ENCODE measurements at places on chromosomes 12 and 14.

- no peak for DNase-seq
Measured at GRCh38 chr14:63565448-63565847, 22.3 kb upstream of the PPP2R5E start.

- DNase-seq: no peak
Measured at GRCh38 chr12:98719515-98720504, 74.7 kb downstream of the APAF1 start.

GRCh38 chr12:1796515-1797010 lies 23.8 kb upstream of the LRTM2 start:
- peak; percentile 46 for DNase-seq

DNA sequence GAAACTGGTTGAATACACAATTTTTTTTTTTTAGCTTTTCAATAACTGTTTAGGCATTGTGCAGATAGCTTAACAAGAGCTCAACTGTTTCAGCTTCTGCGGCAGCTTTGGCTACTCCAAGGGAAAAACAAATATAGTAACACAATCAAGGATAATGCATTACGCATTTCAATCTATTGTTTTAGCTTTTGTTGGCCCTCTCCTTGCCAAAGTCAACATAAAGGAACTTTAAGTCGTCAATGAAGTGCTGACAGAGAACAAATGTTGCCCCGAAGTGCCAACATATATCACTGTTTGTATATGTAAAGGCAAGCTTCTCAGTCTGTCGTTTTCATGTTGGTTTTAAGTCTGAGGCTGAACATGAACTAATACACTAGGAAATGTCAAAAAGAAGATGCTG lies 1087.4 kb upstream of the FLRT2 start:
- no peak for DNase-seq

- DNase-seq: no peak
Measured at GRCh38 chr12:10562306-10562933, 51.0 kb downstream of the MAGOHB start.

GRCh38 chr14:31717294-31718085 lies 156.3 kb downstream of the NUBPL start:
- no peak for DNase-seq

- no peak for DNase-seq
Measured at GRCh38 chr12:13790317-13790716, 191.1 kb downstream of the GRIN2B start.

DNA sequence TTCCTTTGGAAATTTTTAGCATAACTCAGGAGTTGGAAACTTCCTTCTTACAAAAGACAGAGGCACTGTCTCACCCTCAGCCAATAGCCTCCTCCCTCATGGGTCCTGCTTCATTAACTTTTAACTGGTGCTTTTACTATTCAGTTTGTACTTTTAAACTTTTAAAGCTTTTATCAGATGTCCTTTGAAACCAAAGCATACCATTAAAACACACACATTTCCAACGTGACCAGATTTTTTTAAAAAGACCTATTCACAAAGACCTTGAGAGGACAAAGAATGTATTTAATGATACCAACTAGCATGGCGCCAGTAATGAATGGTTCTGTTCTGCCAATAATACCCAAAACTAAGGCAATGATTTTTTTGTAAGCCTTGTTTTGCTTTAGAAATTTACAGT lies 173.6 kb upstream of the EEA1 start:
- no peak for DNase-seq

DNA sequence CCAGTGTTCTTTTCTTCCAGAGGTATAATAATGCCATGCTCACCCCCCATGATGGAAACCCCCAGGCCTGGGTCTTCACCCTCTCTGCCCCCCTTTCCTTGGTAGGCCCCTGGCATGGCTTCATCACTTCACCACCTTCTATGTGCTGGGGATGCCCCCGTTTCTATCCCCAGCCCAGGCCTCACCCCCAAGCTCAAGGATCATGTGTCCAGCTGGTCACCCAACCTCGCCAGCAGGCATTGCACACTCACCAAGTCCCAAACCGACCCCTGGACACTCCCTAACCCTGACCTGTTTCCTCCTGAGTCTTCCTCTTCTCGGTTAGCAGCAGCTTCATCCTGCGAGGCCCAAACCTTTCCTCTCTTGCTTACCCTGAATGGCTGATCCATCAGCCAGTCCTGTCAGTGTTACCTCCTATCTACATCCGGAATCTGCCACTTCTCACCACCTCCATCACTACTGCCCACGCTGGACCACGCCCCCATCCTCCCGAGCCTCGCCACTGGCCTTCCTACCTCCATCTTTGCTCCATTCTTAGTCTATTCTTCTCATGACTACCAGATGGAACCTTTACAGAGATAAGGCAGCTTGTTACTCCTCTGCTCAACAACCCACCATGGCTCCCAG lies 69.0 kb downstream of the MVK start:
- DNase-seq: no peak

GRCh38 chr12:18651525-18651924 lies 86.3 kb downstream of the PLCZ1 start:
- no peak for DNase-seq

DNA sequence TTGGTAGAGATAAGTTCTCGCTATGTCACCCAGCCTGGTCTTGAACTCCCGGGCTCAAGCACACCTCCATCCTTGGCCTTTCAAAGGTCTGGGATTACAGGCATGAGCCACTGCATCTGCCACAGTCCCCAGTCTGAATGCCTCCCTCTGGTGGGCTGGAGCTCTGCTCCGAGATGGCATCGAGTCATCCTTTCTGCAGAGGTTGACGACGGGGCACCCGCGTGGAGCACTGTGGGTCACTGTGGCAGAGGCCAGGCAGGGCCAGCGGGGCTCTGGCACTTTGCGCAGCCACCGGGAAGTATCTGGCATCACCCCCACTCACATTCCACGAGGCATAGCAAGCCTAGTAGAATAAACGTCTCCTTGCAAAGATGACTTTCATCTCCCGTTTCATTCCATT lies 163.3 kb upstream of the DIO3 start:
- no peak for DNase-seq

DNA sequence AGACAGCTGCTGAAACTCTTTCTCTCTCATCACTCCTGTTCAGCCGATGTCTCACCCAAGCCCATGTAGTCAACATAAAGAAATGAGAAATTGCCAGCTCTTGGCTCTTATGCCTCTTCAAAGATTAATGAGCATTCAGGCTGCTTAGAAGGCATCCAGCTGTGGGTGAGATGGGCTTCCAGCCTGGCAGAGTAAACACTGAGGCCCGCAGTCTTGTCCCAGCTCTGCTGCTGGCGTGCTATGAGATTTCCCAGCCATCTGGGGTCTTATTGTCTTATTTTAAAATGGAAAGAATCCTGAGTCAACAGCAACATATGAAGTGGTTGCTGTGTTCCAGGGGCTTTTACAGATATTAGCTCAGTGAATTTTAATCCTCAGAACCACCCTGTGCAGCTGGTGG lies 12.6 kb downstream of the RXYLT1 start:
- no peak for DNase-seq

GRCh38 chr12:107326237-107326636 lies 232.9 kb upstream of the CRY1 start:
- DNase-seq: no peak

DNA sequence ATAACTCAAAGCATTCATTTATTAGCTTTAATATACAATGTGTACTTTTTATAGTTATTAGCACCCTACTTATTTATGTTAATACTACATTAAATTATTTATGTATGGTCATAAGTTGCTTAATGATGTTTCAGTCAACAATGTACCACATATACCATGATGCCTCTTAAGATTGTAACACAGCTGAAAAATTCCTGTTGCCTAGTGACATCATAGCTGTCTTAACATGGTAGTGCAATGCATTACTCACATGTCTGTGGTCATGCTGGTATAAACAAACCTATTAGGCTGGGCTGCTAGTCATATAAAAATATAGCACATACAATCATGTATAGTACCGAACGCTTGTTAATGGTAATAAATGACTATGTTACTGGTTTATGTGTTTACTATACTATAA lies 120.4 kb downstream of the ANO6 start:
- DNase-seq: no peak

GRCh38 chr14:64681796-64682710 lies 22.2 kb upstream of the PLEKHG3 start:
- DNase-seq: no peak

GRCh38 chr12:131115766-131116467 lies 162.2 kb downstream of the ADGRD1 start:
- no peak for DNase-seq

- DNase-seq: no peak
Measured at GRCh38 chr12:17358835-17359234, 731.2 kb downstream of the RERGL start.

DNA sequence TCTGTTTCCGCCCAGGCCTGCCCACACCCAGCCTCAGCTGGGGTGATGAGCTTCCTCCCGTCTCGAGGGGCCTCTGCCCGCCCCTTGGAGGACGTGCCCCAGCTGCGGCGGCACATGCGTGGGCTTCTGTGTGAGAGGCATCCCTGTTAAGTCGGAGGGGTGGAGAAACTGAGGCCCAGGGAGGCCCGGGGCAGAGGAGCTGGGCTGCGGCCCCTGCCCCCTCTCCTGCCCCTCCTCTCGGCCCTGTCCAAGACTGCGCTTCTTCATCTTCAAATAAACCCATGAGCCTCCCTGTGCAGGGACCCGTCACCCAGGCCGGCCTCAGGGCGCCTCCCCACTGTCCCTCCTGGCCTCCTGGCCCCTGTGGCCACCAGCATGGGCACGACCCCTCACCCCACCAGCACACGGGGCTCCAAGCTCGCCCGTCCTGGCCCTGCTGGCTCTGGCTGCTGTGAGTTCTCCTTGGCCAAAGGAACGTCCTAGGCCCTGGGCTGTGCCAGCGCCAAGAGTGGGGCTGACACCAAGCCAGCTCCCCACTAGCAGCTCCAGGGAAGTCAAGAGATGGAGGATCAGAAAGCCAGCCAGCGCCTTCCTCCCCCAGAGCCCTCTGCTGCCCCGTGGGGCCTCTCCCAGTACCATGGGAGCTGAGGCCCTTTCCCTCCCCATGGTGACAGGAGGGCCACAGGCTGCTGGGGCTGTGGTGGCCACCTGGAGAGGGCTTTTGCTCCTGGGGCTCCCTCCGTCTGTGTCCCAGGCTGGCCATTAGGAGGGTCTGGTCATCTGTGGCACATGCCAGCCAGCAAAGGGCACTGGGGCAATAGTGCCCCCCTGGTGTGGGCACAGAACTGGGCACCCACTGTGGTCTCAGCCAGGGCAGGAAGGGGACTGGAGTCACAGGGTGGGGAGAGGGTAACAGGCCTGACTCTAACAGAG lies 180.4 kb downstream of the KIF26A start:
- DNase-seq: no peak

- DNase-seq: no peak
Measured at GRCh38 chr12:54368025-54368708, 3.9 kb upstream of the GPR84 start.

DNA sequence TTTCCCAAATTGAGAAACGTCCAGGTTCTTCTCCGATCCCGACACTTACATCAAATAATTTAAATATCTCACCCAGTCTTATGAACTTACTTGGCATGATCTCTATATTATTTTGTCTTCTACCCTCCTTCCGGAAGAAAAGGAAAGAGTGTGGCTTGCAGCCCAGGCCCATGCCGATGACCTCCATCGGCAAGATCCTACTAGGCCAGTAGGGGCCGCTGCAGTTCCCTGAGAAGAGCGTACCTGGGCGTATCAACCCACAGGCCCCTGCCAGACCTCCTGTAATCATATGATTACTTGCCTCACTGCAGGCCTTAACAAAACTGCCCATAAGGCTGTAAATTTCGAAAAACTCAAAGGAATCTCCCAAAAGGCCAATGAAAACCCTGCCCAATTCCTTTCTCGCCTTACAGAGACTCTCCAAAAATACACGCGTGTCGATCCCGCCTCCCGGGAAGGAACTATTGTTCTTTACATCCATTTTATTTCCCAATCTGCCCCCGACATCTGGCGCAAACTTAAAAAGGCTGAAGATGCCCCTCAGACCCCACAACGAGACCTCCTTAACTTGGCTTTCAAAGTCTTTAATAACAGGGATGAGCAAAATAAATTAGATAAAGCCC lies 69.6 kb downstream of the MOK start:
- peak; percentile 59 for DNase-seq

GRCh38 chr14:85573406-85573805 lies 43.5 kb downstream of the FLRT2 start:
- no peak for DNase-seq

- DNase-seq: peak; percentile 91
Measured at GRCh38 chr12:54280468-54281260, at the start of gene HNRNPA1. Gene HNRNPA1, plus strand, starts transcription at chr12:54280726. Its CDS starts 82 bp downstream, at chr12:54280808.

DNA sequence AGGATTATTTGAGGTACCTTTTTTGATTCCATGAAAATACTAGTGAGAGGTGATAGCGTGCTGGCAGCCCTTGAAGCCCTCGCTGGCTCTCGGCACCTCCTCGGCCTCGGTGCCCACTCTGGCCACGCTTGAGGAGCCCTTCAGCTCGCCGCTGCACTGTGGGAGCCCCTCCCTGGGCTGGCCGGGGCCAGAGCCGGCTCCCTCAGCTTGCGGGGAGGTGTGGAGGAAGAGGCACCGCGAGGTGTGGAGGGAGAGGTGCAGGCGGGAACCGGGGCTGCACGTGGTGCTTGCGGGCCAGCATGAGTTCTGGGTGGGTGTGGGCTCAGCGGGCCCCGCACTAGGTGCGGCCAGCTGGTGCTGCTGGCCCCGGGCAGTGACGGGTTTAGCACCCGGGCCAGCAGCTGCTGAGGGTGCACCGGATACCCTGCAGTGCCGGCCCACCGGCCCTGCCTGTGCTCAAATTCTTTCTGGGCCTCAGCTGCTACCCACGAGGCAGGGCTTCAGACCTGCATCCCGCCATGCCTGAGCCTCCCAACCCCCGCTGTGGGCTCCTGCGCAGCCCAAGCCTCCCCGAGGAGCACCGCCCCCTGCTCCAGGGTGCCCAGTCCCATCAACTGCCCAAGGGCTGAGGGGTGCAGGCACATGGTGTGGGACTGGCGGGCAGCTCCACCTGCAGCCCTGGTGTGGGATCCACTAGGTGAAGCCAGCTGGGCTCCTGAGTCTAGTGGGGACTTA lies 7.4 kb downstream of the MOK start:
- DNase-seq: no peak

All from activated effector memory CD4-positive, alpha-beta T cell treated with Interleukin-2 at 50 U/mL for 16 hours (primary cell).